ENCODE measurements at places on chromosomes 12 and 14. TPM values are rescaled to one million over a fixed set of nuclear protein-coding genes. Genes with fewer than 3 reads are reported as not detected.

GRCh38 chr12:110750784-110751461 is 8.2 kb upstream of the PPP1CC start:
- H3K36me3 ChIP-seq, result no peaks in the 10 kb centered on the region
- H3K4me1 ChIP-seq, result no peaks in the 10 kb centered on the region
- no peak overlapping the region for H3K27ac ChIP-seq
- H3K27me3 ChIP-seq, result no peaks in the 10 kb centered on the region
- H3K4me3 ChIP-seq, result no peak overlapping the region
- no peak for DNase-seq

GRCh38 chr12:18752947-18753346 is 15.0 kb downstream of the CAPZA3 start:
- no peak overlapping the region for H3K4me3 ChIP-seq
- no peak for DNase-seq
- no peaks in the 10 kb centered on the region for H3K27me3 ChIP-seq
- H3K27ac ChIP-seq, result no peak overlapping the region

- H3K4me3 ChIP-seq, result no peak overlapping the region
- H3K36me3 ChIP-seq, result no peaks in the 10 kb centered on the region
- no peaks in the 10 kb centered on the region for H3K27me3 ChIP-seq
Measured at GRCh38 chr12:6643569-6644256, 3.5 kb downstream of the ACRBP start.

- H3K4me3 ChIP-seq, result no peak overlapping the region
- no peaks in the 10 kb centered on the region for H3K27me3 ChIP-seq
- H3K27ac ChIP-seq, result no peak overlapping the region
- DNase-seq, result no peak
Measured at GRCh38 chr14:66163023-66163422, 323.1 kb upstream of the CCDC196 start.

- no peaks in the 10 kb centered on the region for H3K36me3 ChIP-seq
- H3K4me3 ChIP-seq, result no peak overlapping the region
- no peak for DNase-seq
Measured at GRCh38 chr12:39292125-39292630, 150.7 kb downstream of the KIF21A start.

GRCh38 chr12:100656856-100657255 is 83.4 kb downstream of the GAS2L3 start:
- no peaks in the 10 kb centered on the region for H3K36me3 ChIP-seq
- H3K4me1 ChIP-seq, result no peaks in the 10 kb centered on the region
- no peak overlapping the region for H3K4me3 ChIP-seq
- H3K27me3 ChIP-seq, result peaks cover 2% of the 10 kb centered on the region
- no peak for DNase-seq
- H3K27ac ChIP-seq, result no peak overlapping the region

DNA sequence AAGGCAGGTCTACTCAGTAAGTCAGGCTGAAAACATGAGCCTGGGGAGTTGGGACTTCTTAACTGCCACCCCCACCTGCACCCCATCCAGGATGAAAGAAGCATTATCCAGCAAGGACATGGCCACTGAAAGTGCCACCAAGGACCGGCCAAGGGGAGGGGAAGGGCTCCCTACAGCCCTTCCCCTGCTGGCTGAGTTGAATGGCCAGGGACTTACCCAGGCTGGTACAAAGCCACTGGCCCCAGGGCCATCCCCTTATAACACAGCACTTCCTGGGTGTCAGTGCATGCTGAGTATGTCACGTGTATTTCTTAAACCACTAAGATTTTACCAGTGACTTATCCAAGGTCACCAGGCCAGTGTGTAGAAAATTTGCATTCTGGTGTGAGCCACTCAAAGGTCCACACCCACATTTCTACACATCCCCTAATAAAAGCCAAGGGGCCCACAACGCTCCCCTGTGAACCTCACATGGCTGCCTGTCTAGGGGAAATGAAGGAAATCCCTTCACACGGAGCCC is 29.3 kb upstream of the ZFP36L1 start:
- H3K36me3 ChIP-seq, result no peaks in the 10 kb centered on the region
- H3K4me3 ChIP-seq, result no peak overlapping the region
- no peaks in the 10 kb centered on the region for H3K4me1 ChIP-seq
- no peak overlapping the region for H3K27ac ChIP-seq

GRCh38 chr12:32917094-32917611 is 20.6 kb upstream of the PKP2 start:
- H3K4me1 ChIP-seq, result no peaks in the 10 kb centered on the region
- no peaks in the 10 kb centered on the region for H3K36me3 ChIP-seq
- no peaks in the 10 kb centered on the region for H3K27me3 ChIP-seq
- H3K27ac ChIP-seq, result no peak overlapping the region

- no peaks in the 10 kb centered on the region for H3K27me3 ChIP-seq
- DNase-seq, result no peak
- no peaks in the 10 kb centered on the region for H3K4me1 ChIP-seq
Measured at GRCh38 chr14:98227727-98228111, 1044.3 kb downstream of the BCL11B start.

- no peaks in the 10 kb centered on the region for H3K36me3 ChIP-seq
- H3K27ac ChIP-seq, result no peak overlapping the region
- no peaks in the 10 kb centered on the region for H3K27me3 ChIP-seq
Measured at GRCh38 chr14:66601932-66602578, 94.1 kb downstream of the GPHN start.

- H3K4me1 ChIP-seq, result no peaks in the 10 kb centered on the region
- no peak overlapping the region for H3K27ac ChIP-seq
- H3K27me3 ChIP-seq, result no peaks in the 10 kb centered on the region
- no peak overlapping the region for H3K4me3 ChIP-seq
- no peak for DNase-seq
Measured at GRCh38 chr14:38253676-38254075, 2.2 kb downstream of the CLEC14A start.

DNA sequence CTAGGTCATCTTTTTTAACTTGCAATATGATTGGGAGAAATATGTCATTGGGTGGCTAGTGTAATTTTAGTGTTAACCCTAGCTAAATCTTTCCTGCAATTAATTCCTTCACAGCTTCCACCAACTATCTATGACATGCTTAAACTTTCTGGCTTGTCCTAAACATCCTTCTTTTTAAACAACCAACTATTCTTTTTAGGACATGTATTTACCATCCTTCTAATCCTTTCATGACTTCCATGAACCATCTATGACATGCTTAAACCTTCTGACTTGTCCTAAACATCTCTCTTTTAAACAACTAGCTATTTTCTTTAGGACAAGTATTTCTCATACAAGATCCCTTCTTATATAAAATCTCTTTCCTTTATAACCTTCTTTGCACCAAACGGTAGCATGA is 179.6 kb upstream of the PDZRN4 start:
- H3K4me1 ChIP-seq, result no peaks in the 10 kb centered on the region
- no peak overlapping the region for H3K27ac ChIP-seq
- H3K27me3 ChIP-seq, result no peaks in the 10 kb centered on the region
- H3K4me3 ChIP-seq, result no peak overlapping the region
- no peaks in the 10 kb centered on the region for H3K36me3 ChIP-seq

- no peak overlapping the region for H3K27ac ChIP-seq
- H3K4me1 ChIP-seq, result no peaks in the 10 kb centered on the region
- H3K36me3 ChIP-seq, result no peaks in the 10 kb centered on the region
- no peak overlapping the region for H3K4me3 ChIP-seq
- DNase-seq, result no peak
- H3K27me3 ChIP-seq, result no peaks in the 10 kb centered on the region
Measured at GRCh38 chr14:24721775-24722174, 87.8 kb upstream of the GZMB start.

DNA sequence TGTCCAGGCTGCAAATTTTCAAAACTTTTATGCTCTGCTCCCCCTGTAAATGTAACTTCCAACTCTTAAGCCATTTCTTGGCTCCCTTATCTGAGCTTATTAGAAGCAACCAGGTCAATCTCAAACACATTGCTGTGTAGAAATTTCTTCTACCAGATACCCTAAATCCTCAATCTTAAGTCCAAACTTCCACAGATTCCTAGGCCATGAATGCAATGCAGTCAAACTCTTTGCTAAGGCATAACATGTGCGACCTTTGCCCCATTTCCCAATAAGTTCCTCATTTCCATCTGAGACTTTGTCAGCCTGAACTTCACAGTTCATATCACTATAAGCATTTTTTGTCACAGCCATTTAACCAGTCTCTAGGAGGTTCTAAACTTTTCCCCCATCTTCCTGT is 64.5 kb downstream of the TMTC3 start:
- no peak overlapping the region for H3K4me3 ChIP-seq
- no peak overlapping the region for H3K27ac ChIP-seq
- H3K27me3 ChIP-seq, result no peaks in the 10 kb centered on the region
- no peaks in the 10 kb centered on the region for H3K36me3 ChIP-seq

DNA sequence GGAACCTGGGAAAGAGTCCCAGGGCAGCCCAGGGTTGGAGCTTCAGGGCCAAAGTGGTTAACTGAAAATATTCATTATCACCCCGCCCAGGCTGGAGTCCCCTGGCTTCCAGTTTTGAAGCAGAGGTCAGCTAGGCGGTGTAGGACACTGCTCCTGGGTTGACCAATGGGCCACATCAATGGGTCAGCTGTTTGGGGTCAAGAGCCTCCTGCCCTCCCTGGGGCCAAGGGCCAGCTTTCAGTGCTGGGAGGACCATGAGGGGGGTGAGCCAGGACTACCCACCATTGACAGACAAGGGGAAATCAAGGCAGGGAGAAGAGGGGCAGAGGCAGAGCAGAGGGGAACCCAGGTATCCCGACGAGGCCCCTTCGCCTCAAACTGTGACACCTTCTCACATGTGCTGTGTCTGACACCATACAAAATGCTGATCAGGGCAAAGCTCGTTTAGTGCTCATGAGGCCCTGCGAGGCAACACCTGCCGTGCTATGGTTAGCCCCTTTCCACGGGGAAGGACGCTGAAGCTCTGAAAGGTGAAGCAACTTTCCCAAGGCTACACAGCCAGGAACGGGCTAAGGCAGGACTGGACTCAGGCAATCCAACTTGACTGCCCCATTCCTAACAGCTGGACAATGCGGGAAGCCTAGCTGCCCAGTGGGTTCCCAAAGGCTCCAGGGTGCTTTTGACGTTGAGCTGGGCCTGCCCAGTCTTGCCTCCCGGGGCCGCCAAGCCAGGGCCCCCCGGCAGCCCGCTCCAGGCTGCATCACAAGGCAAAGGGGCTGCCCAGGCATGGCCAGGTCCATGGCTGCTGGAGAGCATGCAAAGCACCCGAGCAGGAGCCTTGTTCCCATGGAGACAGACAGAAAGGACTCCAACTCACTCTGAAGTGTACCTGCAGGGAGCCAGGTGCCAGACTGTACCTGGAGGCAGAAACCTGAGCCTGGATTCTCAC is 2.0 kb downstream of the SYNE3 start:
- H3K27ac ChIP-seq, result no peak overlapping the region
- no peaks in the 10 kb centered on the region for H3K27me3 ChIP-seq
- no peak overlapping the region for H3K4me3 ChIP-seq
- H3K4me1 ChIP-seq, result peaks cover 2% of the 10 kb centered on the region
- no peaks in the 10 kb centered on the region for H3K36me3 ChIP-seq

GRCh38 chr12:59668674-59669073 is 72.8 kb downstream of the SLC16A7 start:
- no peaks in the 10 kb centered on the region for H3K4me1 ChIP-seq
- H3K36me3 ChIP-seq, result no peaks in the 10 kb centered on the region
- DNase-seq, result no peak
- H3K27ac ChIP-seq, result no peak overlapping the region
- H3K27me3 ChIP-seq, result no peaks in the 10 kb centered on the region

GRCh38 chr14:102295270-102295669 is 9.7 kb downstream of the MOK start:
- no peaks in the 10 kb centered on the region for H3K4me1 ChIP-seq
- DNase-seq, result no peak
- H3K27ac ChIP-seq, result no peak overlapping the region
- H3K36me3 ChIP-seq, result no peaks in the 10 kb centered on the region
- H3K27me3 ChIP-seq, result no peaks in the 10 kb centered on the region

- H3K4me3 ChIP-seq, result peak overlapping the region; percentile 69
- peak overlapping the region; percentile 4 for H3K27ac ChIP-seq
- H3K36me3 ChIP-seq, result no peaks in the 10 kb centered on the region
- no peaks in the 10 kb centered on the region for H3K27me3 ChIP-seq
- H3K4me1 ChIP-seq, result peaks cover 1% of the 10 kb centered on the region
Measured at GRCh38 chr14:20609215-20610001, 18.2 kb upstream of the RNASE12 start.

DNA sequence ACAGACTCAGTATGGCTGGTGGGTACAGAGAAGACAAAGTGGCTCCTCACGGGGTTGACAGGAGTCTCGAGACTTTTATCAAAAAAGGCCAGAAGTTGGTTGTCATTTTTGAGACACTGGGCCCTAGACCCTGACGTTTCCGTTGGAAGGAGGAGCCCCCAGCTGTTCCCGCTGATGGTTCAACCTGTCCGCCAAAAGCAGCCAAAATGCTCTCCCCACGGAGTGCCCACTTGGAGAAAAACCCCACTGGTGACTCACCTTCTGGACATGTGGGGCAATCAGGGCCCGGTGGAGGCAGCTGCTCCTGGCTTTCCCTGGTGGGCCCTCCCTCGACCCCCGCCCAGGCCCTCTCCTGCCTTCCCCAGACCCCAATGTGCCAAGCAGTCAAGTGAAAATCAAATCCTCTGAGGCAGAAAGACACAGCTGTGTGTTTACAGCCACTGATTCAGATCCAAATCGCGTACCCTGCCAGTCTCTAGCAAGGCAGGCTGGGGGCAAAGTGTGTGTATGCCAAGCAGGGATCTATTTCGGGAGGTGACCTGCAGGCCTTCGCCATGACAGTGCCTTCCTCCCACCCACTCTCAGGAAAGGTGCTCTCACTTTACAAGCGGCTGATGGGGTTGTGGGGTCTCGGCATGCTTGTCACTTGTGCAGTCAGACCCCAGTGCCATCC is 347.4 kb downstream of the DPF3 start:
- no peak overlapping the region for H3K27ac ChIP-seq
- H3K36me3 ChIP-seq, result no peaks in the 10 kb centered on the region
- no peaks in the 10 kb centered on the region for H3K27me3 ChIP-seq

DNA sequence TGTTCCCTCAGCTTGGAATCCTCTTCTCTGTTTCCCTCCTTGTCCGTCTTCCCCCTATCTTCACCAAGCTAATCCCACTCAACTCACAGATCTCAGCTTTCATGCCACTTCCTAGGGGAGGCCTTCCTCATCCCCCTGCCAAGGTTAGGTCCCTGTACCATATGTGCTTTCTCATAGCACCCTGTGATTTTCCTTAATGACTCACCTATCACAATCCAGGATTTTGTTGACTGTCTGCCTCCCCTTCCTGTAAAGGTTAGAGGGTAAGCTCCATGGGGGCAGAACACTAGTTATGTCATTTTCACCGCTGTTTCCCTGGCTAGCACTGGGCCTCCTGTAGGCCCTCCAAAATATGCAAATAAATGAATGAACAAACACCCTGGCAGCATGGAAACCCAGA is 57.6 kb downstream of the CRADD start:
- no peaks in the 10 kb centered on the region for H3K27me3 ChIP-seq
- no peak overlapping the region for H3K4me3 ChIP-seq
- no peak overlapping the region for H3K27ac ChIP-seq
- H3K36me3 ChIP-seq, result no peaks in the 10 kb centered on the region
- H3K4me1 ChIP-seq, result peaks cover 4% of the 10 kb centered on the region
- no peak for DNase-seq

Gene BEGAIN
- total RNA-seq, result 2.6 TPM

Gene TAC3
- not detected for total RNA-seq

Gene LGR5
- total RNA-seq, result 1.6 TPM

Gene CACNA1C
- 114 TPM for total RNA-seq

Gene DLGAP5
- total RNA-seq, result 0.63 TPM

Gene ABCD2
- total RNA-seq, result 0.75 TPM

Gene OTUB2
- total RNA-seq, result 0.42 TPM

Gene GAPDH
- 1,856 TPM for total RNA-seq

Gene EML5
- 1.6 TPM for total RNA-seq

Gene SLC6A12
- total RNA-seq, result 2.2 TPM

Gene CIDEB
- total RNA-seq, result 12.2 TPM

Gene PLEKHG7
- not detected for total RNA-seq
